SK-N-DZ (cell line): ENCODE measurements at places on chromosomes 2 and 18.

GRCh38 chr2:11781602-11782001 lies 35.2 kb downstream of the LPIN1 start:
- DNase-seq: no peak

- DNase-seq: peak; percentile 85
Observed at GRCh38 chr18:63271881-63272299, 47.7 kb downstream of the BCL2 start.

DNA sequence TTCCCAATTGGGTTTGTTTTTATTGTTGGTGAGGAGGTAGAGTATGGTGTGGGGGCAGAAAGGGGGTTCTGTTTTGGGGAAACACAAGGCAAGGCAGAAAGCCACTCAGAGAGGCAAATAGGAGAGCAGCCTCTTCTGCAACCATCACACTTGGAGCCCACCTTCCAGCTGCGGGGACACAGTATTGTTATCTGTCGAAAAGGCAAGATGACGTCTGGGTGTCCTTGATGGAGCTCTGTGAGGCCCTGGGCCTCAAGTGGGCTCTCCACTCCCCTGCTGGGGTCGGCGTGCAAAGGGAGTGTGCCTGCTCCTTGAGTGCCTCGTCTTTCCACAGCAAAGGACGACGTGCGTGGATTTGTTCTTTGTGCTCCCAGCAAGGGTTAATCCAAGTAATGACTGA lies 227.6 kb downstream of the ANAPC1 start:
- no peak for DNase-seq

GRCh38 chr18:67980241-67980640 lies 463.7 kb upstream of the DSEL start:
- DNase-seq: no peak

- no peak for DNase-seq
Observed at GRCh38 chr18:5463831-5464230, 80.0 kb downstream of the EPB41L3 start.

DNA sequence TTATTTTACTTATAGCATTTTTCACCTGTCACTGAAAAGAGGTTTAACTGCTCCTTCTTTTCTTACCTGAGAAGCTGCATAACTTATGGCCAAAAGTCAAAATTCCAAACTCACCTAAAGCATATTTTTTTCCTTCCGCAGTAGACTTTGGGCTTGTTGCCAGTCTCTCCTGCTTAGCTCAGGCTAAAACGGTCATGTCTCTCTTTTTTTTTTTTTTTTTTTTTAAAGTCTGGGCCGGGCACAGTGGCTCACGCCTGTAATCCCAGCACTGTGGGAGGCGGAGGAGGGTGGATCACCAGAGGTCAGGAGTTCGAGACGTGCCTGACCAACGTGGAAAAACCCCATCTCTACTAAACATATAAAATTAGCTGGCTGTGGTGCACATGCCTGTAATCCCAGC lies 113.5 kb downstream of the RTN4 start:
- no peak for DNase-seq

DNA sequence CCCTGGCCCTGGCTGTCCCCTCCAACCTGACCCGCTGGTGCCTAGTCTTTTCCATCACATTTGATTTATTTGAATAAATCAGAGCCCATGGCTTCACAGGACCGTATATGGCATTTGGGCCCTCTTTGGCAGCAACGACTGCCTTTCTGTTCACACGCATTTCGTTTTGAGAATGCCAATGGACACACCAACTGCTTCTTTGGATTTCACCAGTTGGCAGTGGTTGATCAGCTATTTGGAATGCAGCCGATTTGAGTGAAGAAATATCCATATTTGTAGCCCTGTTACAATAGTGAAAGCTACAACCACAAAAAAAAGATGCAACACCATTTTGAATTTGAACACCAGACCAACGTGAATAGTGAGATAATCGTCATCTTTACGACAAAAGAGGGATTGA lies 56.5 kb downstream of the GNAL start:
- DNase-seq: no peak

GRCh38 chr2:100606726-100607343 lies 44.0 kb downstream of the PDCL3 start:
- peak; percentile 36 for DNase-seq

GRCh38 chr2:147855977-147856376 lies 11.1 kb downstream of the ACVR2A start:
- no peak for DNase-seq

GRCh38 chr2:44109166-44109565 lies 59.5 kb upstream of the PPM1B start:
- no peak for DNase-seq

DNA sequence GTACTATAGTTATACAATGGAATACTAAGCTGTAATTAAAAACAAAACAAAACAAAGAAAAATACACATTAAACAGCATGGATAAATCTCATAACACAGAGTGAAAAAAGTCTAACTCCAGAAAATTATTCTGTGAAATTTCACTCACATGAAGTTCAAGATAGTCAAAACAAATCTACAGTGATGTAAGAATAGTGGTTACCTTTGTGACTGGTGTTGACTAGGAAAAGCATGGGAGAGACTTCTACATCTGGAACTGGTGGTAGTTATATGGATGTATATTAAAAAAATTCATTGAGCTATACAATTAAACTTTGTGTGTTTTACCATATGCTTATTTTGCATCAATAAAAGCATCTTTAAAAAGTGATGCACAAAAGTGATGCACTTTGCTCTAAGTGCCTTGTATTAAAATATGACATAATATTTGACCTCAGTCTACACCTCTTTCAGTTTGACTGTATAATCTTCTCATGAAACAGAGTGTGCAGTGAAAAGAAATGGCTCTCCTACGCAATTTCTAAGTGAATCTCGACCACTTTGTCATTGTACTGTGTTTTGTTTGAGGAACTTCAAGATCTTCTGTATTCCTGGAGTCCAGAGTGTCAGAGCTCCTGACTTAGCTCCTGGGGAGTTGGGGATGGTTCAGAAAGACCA lies 28.0 kb downstream of the STAT4 start:
- DNase-seq: no peak

- DNase-seq: no peak
Observed at GRCh38 chr2:150581717-150582472, 94.4 kb upstream of the RND3 start.

GRCh38 chr2:139067874-139068273 lies 287.7 kb upstream of the NXPH2 start:
- no peak for DNase-seq

DNA sequence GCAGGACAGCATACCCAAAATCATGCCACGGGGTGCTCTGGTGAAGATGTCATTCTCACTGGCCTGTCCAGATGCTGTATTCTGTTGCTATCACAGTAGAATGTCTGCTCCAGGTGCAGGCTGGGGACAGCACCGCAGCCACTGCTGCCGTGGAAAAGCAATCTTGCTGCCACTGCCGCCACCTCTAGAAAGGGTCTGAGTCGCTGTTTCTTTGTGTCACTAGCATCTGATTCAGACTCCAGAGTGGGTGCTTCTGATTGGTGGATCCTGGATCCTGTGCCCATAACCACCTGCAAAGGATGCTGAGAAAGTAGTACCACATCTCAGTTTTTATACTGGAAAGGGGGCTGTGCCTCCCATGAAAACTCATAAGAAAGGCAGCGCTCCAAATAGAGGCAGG lies 45.3 kb upstream of the CTLA4 start:
- no peak for DNase-seq
